ENCODE measurements at places on chromosomes 12 and 14.
A peak's percentile ranks its signal among the peaks of the same experiment; 100 is the strongest.

- no peak for DNase-seq
Measured at GRCh38 chr14:30387871-30388270, 171.1 kb upstream of the G2E3 start.

GRCh38 chr14:69423279-69423678, 24.8 kb downstream of the SLC39A9 start:
- DNase-seq: no peak

DNA sequence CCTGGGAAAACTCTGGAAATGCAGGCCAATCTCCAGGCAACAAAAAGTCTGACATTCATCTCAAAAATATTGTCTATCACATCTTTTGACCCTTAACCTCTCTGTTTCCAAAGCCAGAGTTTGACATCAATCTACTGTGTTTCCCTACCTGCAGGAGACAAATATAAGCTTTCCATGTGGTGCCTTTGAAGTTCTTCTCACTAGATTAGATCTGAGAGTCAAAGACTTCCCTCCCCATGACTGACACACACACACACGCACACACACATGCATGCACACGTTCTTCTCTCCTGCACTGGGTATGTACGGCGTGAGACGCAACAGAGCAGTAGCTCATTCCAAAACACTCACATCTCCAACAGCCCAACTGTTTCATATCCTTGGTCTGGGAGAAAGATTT, 8.1 kb upstream of the ITPR2 start:
- no peak for DNase-seq

DNA sequence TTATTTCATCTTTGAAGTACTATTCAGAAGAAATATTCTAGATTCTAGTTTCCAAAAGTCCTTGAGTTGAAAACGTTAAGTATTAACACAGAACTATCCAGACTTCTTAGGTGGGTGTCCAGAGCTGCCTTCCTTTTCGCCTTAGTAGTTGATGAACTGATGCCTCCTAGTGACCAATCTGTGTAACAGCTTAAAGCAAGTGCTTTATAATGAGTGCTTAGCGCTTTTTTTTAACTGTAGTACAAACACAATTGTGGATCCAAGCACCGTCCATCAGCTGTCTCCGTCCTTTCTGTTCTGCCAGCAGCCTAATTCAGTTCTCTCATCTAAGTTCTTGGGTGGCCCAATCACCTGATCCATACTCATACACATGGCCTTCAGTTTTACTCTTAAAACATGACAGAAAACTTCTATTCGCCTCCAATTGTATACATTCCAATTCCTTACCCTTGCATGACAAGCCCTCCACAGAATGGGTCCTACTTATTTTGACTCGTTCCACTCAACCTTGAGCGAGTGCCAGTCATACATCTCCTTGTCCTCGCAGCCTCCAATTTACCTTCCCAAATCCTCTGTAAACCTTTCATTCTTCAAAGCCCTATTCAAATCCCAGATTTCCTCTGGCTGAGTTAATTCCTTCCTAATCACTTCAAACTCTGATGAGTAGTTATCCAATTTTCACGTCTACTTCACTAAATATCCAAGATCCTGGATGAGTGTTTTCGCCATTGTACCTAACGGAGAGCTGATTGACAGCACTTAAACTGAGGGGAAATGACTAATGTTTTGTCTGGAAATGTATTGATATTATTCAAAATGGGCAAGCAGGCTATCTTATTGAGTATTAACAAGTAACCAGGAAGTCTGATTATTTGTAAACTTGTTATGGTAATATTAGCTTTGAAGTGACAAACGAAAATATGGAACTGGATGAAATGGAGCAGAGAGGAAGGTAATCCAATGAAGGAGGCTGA, 5.8 kb upstream of the PHLDA1 start:
- no peak for DNase-seq

- DNase-seq: peak; percentile 17
Measured at GRCh38 chr14:32913725-32914124, 25.0 kb upstream of the NPAS3 start.

- DNase-seq: peak; percentile 30
Measured at GRCh38 chr12:49336645-49337584, at the start of gene C1QL4. C1QL4 (minus strand) TSS chr12:49337188; CDS start chr12:49336477, 711 bp downstream.

- DNase-seq: no peak
Measured at GRCh38 chr14:77139022-77139421, 2.6 kb downstream of the ZDHHC22 start.
